Pericardium fibroblast (primary cell): ENCODE measurements at places on chromosomes 2 and 18. TPM values are rescaled to one million over a fixed set of nuclear protein-coding genes. Genes with fewer than 3 reads are reported as not detected.

Gene ZSCAN30
- total RNA-seq, result 12.5 and 12.6 TPM in 2 replicates

Gene NETO1
- total RNA-seq, result not detected in 2 replicates

Gene CFC1
- not detected in 2 replicates for total RNA-seq

Gene ZC3H8
- 3.9 and 9.8 TPM in 2 replicates for total RNA-seq

Gene RGPD4
- total RNA-seq, result not detected in 2 replicates

Gene GALR1
- not detected in 2 replicates for total RNA-seq

Gene CELF4
- 2.5 TPM in 1 of 2 replicates, not detected in the other for total RNA-seq

Gene ASB18
- total RNA-seq, result not detected in 2 replicates

Gene SS18
- total RNA-seq, result 64.8 and 76.4 TPM in 2 replicates
